ENCODE measurements at places on chromosomes 4 and X.

DNA sequence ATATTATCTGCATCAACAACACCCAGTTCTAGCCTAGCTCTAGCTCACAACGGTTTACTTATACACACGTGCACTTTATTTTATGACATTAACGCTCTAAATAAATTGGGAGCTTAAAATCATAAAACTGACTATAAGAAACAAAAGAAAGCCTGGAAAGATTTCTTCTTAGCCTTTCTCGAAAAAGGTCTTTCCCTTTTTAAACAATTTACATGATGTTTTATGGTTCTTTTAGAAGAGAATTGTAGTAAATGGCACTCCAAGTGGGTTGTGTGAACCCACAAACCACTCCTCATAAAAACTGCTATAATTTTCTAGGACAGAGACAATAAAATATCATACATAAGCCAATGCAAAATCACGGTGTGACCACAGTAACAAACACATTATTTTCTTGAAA is 23.1 kb downstream of the STX18 start:
- no peak for DNase-seq

GRCh38 chr4:34964613-34965012 is 1279.7 kb downstream of the ARAP2 start:
- no peak for DNase-seq

- DNase-seq: no peak
Measured at GRCh38 chr4:121714548-121714947, 17.8 kb upstream of the ANXA5 start.

GRCh38 chrX:10008483-10009056 is 41.4 kb downstream of the CLDN34 start:
- DNase-seq: no peak

- DNase-seq: no peak
Measured at GRCh38 chr4:113635739-113636437, 125.7 kb downstream of the CAMK2D start.

DNA sequence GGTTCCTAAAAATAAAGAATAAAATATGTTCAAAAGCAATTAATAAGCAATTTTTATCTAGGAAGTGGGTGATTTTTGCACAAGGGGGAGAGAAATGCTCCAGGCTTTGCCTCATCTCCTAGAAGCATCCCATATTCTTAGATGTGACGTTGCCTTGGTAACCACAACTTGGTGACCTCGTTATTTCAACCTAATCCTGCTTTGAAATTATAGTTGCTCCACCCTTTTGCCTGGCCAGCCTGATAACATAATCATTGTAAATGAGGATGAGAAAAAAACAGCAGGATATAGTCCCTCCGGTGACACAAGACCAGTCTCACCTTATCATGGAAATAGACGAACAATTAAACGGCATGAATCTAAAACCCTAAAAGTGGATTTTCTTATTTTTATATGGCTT is 194.4 kb downstream of the QDPR start:
- no peak for DNase-seq

DNA sequence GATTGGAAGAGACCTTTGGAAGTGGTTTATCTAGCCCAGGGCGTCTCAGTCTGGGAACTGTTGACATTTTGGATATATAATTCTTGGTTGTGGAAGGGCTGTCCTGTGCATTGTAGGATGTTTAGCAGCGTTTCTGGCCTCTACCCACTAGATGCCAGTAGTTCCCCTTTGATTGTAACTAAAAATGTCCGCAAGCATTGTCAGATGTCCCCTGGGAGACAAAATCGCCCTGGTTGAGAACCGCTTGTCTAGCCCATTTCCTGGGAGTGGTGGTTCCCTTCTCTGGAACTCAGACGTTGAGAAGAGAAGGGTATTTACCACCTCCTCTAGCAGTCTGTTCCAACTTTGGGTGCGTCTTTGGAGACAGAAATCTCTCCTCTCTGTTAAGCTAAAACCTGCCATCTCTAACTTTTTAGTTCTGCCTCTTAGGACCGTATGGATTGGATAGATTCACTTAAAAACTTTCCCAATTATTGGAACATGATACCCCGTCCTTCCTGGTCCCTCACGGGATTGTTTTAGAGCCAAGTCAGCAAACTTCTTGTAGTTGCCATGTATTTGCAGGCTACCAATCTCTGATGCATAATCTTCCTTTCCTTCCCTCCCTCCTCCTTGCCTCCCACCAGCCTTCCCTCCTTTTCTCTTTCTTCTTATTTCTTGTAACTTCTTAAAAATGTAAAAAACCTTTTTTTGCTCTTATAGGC is 13.9 kb downstream of the TMEM165 start:
- DNase-seq: no peak

GRCh38 chr4:173214661-173215060 is 46.0 kb downstream of the GALNT7 start:
- DNase-seq: no peak

GRCh38 chr4:77393996-77394395 is 211.6 kb upstream of the CXCL13 start:
- DNase-seq: no peak

GRCh38 chrX:123336666-123337065 is 152.6 kb downstream of the GRIA3 start:
- no peak for DNase-seq

GRCh38 chr4:40840255-40840984 is 90.7 kb downstream of the NSUN7 start:
- DNase-seq: no peak

DNA sequence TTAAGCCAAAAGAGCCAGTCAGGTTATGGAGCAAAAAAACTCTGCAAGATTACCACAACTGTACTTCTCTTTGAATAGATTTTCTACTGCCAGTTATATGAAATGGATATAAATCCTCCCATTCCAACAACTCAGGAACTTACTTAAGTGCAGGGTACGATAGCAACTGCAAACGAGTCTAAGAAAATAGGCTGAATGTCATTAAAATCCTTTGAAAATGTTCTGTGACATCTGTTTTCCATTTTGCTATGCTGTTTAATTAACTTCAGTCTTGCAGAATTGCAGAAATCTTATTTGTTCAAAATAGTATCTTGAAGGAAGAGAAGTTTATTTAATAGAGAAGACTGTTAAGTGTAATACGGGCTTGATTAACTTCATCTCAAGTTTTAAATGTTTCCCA is 243.8 kb downstream of the PALLD start:
- no peak for DNase-seq

GRCh38 chr4:17352357-17352756 is 159.5 kb downstream of the QDPR start:
- DNase-seq: no peak

DNA sequence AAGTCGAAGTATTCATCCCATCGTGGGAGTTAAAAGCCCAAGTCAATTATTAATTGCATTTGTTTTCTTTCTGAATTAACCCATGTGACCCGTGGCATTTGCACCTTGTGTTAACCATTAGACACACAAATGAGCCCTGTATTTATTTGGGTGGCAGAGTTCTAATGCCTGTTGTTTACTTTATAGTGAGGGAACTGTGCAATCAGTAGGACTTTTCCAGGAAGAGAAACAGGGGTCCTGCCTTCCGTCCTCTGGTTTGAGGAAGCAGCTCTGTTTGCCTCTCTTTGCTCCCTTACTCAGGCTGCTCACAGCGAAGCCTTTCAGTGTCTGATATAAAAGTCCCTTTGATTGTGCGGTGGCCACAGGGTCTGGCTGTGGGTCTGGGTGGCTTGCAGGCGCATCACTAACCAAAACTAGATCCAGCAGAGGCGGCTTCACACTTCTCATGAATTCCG is 263.6 kb downstream of the PTTG2 start:
- DNase-seq: no peak

DNA sequence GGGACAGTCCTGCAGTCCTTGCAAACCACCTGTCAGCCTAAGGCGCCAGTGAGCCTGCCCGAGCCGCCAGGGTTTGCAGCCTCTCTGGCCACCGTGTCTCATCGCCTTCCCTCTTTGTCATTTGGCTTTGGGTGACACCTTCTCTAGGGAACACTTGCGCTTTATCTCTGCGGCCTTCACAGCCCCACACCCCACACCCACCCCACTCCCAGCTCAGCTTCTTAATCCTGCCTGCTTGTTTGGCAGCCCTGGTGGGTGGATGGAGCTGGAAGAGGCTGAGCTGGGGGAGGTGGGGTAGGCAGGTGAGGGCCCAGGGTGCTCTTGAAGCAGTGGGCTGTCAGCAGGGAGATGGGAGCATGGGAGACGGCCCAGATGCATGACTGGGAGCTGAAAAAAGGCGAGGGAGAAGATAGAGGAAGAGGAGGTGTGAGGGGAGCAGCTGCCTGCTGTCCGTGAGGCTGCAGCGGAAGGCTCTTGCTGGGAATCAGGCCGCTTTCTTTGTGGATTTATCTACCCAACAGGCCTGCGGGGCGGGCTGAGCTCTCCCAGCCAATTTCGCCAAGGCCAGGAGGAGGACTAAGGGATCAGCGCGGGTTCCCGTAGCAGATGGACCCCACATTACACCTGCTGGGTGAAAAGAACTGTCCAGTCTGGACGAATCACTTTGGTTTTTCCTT is 97.5 kb upstream of the STOX2 start:
- DNase-seq: no peak

DNA sequence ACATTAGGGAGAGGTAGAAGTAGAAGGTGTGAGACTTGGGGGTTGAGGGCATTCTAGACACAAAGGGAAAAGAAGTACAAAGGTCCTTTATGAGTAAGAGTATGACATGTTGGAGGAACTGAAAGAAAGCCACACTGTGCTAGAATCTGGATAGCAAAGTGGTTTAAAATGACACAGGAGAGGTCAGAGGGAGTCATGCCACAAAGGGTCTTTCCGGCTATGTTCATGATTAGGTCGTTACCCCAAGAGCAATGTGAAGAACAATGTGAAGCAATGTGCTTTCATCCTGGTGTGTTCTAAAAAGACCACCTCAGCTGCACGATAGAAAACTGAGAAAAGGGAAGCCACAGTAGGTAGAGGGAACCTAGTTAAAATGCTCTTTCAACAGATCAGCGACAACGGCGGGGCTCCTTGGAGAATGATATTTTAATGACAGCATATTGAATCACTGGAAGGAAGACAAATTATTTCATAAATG is 29.2 kb downstream of the SMIM14 start:
- no peak for DNase-seq

- no peak for DNase-seq
Measured at GRCh38 chr4:125762537-125762936, 447.8 kb downstream of the FAT4 start.

GRCh38 chr4:15295421-15296162 is 132.2 kb upstream of the C1QTNF7 start:
- no peak for DNase-seq

- no peak for DNase-seq
Measured at GRCh38 chr4:3122081-3122563, 47.6 kb downstream of the HTT start.

- DNase-seq: no peak
Measured at GRCh38 chr4:61872983-61873382, 672.9 kb downstream of the ADGRL3 start.

DNA sequence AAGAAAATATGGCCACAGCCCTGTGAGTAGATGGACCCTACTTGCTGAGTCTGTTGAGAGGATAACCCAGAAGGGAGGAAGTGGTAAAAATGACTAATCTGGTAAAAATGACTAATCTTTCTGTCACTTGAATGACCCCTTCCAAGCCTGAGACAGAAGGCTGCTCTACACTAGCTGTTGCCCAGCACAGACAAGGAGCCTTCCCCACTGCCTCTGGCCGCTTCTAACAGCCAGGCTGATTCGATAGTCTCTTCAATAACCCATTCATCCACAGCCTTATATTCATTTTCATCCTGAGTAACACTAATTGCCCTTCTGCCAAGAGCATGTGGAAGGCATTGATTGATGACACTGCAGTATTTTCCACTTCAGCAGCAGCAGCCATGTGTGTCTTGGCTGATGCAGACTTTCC is 18.4 kb downstream of the MAGEB17 start:
- DNase-seq: no peak

DNA sequence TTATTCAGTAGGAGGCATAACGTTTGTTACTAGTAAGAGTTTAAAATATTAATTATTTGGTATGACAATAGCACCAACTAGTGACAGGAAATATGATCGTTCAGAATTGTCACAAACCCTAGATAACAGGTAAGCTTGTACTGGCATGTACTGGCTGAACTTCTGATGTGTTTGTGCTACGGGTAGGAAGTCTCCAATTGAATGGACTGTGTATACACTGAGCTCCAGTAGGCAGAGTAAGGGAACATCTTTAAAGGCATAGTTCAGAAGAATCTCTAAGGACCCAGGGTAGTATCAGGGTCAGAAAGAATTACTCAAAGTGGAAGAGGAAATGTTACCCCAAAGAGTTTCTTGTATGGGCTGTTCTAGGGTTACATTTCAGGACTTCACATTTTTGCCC is 230.4 kb downstream of the EDA2R start:
- no peak for DNase-seq

Measured in activated CD4-positive, alpha-beta T cell treated with anti-CD3 and anti-CD28 coated beads, Interleukin-2, amount 50 U/mL, for 4 hours (primary cell).